Esophagus squamous epithelium (tissue), 5 donors: ENCODE measurements at places on chromosomes 2 and 18.
A peak's percentile ranks its signal among the peaks of the same experiment; 100 is the strongest.

- no peak for DNase-seq
These were observed 53.5 kb downstream of the DARS1 start for GRCh38 chr2:135931776-135932443.

GRCh38 chr2:177783835-177784744 lies 288.5 kb downstream of the PDE11A start:
- no peak for DNase-seq

- no peak for DNase-seq
These were observed 13.9 kb downstream of the RDH14 start for GRCh38 chr2:18546567-18546966.

DNA sequence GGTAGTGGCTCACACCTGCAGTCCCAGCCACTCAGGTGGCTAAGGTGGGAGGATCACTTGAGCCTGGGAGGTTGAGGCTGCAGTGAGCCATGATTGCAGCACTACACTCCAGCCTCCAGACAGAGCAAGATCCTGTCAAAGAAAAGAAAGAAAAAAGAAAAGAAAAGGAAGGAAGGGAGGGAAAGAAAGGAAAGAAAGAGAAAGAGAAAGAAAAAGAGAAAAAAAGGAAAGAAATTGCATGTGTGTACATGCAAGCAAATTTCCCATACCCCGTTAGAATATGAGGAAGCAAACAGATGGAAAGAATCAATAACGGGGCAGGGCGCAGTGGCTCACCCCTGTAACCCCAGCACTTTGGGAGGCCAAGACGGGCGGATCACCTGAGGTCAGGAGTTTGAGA lies 17.9 kb downstream of the TMEM127 start:
- DNase-seq, result no peak

GRCh38 chr18:3008541-3008940 lies 4.4 kb downstream of the LPIN2 start:
- no peak for DNase-seq

- DNase-seq, result no peak
These were observed 81.2 kb downstream of the ADD2 start for GRCh38 chr2:70686577-70687460.

- DNase-seq, result no peak
These were observed 81.3 kb downstream of the NEURL3 start for GRCh38 chr2:96423828-96424227.

DNA sequence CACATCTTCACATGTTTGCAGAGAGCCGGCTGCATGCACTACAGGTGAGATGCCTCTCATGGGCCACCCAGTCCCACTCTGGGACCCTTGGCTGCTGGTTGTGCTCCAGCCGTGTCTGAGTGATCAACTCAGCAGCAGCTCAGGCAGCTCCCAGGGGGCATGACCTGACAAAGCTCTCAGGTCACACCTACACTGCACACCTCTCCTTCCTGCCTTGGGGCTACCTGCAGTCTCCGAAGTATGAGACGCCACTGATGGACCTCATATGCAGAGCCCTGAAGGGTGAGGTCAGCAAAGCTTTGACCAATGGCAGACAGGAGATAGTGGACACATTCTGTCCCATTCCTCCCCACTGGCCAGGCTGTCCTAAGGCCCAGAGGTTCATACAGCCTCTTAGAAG lies 51.4 kb downstream of the LBH start:
- no peak for DNase-seq

DNA sequence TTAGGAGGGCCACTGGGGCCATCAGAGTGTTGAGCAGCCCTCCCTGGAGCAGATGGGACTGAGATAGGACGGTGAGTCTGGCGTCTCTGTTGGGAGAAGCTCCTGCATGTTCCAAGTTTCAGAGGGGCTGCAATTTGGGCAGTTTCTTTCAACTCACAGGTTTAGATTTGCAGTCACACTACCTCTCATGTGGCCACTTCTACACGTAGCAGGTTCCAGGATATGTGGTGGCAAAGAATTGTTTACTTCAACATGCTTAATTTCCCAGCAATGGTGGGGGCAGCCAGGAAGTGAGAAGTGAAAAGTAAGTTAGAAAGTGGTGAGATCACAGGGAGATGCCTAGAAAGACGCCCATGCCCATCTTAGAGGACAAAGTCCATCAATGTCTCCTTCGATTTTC lies 9.3 kb downstream of the NCK2 start:
- no peak for DNase-seq

DNA sequence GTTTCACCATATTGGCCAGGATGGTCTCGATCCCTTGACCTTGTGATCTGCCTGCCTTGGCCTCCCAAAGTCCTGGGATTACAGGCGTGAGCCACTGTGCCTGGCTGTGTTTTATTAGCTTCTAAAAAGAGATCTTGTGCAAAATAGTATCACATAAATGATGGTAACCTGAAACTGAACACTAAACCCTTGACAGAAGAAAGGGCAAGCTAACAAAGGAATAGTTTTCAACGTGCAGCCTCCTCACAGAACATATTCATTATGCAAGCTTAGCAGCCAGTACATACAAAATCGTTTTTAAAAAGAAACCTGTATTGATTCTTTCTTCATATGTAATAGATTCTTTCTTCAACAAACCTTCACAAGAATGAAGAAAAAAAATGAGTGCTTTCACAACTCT lies 20.6 kb downstream of the CHN1 start:
- no peak for DNase-seq

- DNase-seq, result no peak
These were observed 21.4 kb upstream of the STON1 start for GRCh38 chr2:48508461-48509124.

DNA sequence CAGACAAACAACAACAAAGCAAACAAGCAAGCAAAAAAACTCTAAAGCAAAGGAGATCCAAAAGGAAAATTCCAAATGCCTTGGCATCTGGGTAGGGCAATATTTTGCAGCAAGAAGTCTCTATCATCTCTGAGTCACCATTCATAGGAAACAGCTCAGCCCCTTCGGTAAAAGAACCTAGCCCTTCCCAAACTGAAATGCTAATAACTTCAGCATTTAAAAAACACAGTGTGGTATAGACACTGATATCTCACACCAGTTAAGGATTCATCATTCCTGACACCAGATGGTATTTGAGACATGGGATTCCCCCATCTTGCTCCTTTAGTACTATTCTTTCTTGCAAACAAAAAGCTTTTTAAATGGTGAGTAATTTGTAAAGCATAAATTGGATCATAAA lies 491.8 kb downstream of the TXNL1 start:
- DNase-seq, result no peak

DNA sequence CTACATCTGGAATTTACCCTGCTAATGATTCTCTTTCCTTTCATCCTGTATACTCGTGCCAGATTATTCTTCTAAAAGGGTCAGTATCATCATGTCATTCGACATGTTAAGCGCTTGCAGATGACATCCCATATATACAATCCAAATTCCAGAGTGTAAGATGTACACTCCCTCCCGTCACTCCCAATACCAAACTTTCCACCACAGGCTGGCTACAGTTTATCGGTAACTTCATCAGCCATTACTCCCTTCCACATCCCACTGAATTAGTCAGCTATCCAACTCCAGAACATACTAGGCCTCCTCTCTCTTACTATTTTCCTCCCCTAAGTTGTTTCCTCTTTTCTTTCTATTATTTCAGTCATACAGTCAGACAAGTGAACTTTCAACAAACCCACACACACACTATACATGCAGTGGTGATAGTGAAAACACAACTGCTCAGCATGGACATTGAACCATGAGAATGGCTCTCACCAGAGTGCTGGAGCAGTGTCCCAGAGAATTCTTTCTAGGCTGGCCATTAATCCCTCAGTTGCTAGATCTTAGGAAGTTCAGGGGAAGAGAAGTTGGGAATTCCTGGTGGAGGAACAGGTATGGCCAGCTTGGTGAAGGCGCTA lies 10.6 kb upstream of the NMI start:
- DNase-seq, result no peak

GRCh38 chr2:72781480-72781879 lies 44.4 kb downstream of the EXOC6B start:
- DNase-seq, result no peak

DNA sequence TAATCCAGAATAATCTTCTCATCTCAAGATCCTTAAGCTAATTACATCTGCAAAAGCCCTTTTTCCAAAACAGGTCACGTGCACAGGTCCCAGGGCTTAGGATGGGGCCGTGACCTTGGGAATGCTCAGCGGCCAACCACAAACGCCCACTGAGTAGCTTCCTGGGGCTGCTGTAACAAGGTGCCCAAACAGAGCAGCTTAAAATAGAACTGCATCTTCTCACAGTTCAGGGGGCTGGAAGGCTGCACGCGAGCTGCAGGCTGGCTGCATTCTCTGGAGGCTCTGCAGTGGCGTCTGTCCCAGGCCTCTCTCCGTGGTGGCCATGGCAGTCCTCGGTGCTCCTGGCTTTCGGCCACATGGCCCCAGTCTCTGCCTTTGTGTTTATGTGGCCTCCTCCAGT lies 31.9 kb downstream of the ADI1 start:
- no peak for DNase-seq

- DNase-seq, result no peak
These were observed 535.4 kb upstream of the RAB6C start for GRCh38 chr2:129443865-129444739.

- DNase-seq, result peak; percentile 90
These were observed 615 bp upstream of the CCNT2 start for GRCh38 chr2:134917888-134918525.

- no peak for DNase-seq
These were observed 14.4 kb downstream of the IWS1 start for GRCh38 chr2:127511917-127512316.

DNA sequence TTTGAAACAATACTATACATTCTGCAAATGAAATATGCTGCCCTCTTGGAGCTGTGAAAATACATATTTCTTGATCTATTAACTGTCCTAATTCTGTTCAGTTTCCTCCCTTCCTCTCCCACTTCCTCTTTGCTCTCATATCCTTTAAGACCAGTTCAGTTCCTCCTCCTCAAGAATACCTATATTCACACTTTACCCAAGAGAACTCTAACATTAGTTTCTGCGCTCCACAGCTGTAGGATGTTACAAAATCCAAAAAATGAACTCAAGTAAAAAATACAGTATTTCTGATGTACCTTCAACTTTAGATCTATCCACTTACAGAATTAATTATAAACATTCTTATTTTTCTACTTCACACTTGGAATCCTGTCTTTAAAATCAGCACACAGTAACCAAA lies 5.4 kb downstream of the ITSN2 start:
- DNase-seq, result no peak

DNA sequence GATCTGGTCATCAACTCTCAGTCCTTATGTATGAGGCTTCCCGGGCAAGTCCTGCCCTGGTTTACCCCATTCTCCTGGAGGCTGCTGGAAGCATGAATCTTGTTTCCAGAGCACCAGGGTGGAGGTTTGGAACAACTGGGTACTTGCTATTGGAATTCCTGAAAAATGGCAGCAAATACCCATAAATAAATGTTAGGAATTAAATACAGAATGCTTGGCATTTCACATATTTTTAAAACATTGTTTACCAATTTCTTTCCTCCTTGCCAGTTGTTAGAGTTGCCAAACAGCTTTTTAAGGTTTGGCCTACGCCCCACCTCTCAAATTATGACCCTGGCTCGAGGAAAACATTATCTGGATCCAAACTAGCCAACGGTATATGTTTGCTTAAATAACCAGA lies 90.6 kb upstream of the ZCCHC2 start:
- DNase-seq, result no peak

DNA sequence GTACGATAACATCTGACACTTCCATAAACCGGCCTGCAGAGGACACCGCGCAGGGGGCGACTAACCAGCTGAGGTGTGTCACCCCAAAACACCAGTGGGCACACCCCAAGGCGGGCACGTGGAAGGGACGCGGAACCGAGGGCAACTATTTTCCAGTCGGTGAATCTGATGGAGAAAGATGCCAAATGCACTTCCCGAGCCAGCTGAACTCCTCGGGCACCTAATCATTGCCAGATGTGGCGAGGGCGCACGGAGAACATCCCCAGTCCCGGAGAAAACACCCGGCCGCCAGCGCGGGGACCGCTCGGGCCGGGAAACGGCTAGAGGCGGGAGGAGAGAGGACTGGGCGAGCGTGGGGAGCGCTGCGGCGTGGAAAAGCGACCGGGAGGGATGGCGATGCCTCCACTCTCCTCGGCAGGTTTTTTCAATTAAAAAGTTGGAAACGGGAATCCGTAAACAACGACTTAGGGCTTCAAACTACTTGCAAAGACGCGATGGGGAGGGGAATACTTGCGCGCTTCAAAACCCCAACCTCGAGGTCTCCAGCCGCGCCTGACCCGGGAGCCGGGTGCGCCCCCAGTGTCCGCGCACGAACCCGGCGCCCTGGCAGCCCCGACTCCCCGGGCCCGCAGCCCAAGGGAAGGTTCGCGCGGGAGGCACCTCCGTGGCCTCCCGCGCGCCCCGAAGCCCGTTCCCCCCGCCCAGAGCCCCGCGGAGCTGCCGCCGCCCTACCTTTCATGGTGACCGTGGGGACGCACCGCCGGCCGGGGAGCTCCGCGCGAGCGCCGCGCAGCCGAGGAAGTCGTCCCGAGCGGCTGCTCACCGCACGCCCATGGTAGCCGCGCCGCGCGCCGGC lies 497 bp downstream of the COLEC12 start:
- DNase-seq, result no peak

DNA sequence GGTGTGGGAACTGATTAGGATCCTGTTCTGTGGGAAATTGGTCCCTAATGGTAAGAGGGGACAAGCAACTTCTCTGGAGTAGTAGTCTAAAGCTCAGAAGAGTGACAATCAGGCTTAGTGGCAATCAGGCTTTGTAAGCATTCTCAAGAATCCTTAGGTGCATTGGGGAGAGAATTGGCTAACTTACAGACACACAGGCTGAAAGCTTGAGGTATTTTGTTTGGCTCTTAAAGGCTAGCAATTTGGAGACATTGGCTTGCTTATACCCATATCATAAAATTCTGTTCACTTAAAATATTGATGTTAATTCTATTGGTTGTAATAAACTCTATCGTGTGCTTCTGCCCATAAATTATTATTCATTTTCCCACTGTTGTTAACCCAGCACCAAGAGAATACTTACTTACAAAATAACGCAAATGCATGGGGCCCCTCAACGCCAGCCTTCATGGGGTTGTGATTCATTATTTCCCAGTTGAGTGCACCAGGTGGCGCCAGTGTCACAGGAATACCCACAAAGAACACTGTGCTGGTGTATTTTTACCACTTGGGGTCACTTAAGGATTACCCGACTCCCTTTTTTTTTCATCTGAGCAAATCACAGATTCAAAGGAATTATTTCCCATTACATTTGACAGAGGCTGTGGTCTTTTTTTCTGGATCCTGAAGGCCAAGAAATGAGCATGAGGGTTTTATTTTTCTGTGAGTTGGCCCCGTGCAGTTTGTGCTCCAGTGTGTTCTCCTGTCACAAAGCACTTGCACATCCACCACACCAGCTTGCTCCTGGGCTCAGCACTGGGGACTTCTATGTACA lies 45.5 kb downstream of the DDX1 start:
- DNase-seq, result no peak

GRCh38 chr2:70779911-70780545 lies 10.4 kb downstream of the FIGLA start:
- DNase-seq, result no peak

GRCh38 chr2:15940661-15941480 lies 521 bp downstream of the MYCN start:
- no peak for DNase-seq

- no peak for DNase-seq
These were observed 4.9 kb downstream of the DAW1 start for GRCh38 chr2:227876300-227876801.
